ENCODE measurements at places on chromosomes 12 and 14. TPM values are rescaled to one million over a fixed set of nuclear protein-coding genes. Genes with fewer than 3 reads are reported as not detected.

The ZBTB25 gene
- 14.3 TPM for total RNA-seq

The CPNE6 gene
- total RNA-seq: not detected

The RNF10 gene
- total RNA-seq: 189 TPM

The TPH2 gene
- total RNA-seq: not detected

The MANSC4 gene
- not detected for total RNA-seq

The TPPP2 gene
- total RNA-seq: not detected
